ENCODE measurements at places on chromosomes 2 and 18. TPM values are rescaled to one million over a fixed set of nuclear protein-coding genes. Genes with fewer than 3 reads are reported as not detected.

RAD51AP2 gene
- not detected for total RNA-seq

SPDYA gene
- total RNA-seq, result 0.42 TPM

CD8A gene
- total RNA-seq, result 0.24 TPM

MC2R gene
- not detected for total RNA-seq

TBR1 gene
- not detected for total RNA-seq

PTPN4 gene
- 90.4 TPM for total RNA-seq

CAVIN2 gene
- not detected for total RNA-seq

RND3 gene
- total RNA-seq, result 55.3 TPM

SPATS2L gene
- 146 TPM for total RNA-seq

DSG4 gene
- total RNA-seq, result not detected

ERBB4 gene
- total RNA-seq, result 1.4 TPM

GPR39 gene
- 1.0 TPM for total RNA-seq

FER1L5 gene
- total RNA-seq, result 0.27 TPM

APOB gene
- 0.62 TPM for total RNA-seq

CHST9 gene
- 14.3 TPM for total RNA-seq

BOLL gene
- total RNA-seq, result 0.04 TPM

POTEJ gene
- not detected for total RNA-seq

SH3RF3 gene
- 1.2 TPM for total RNA-seq

KLHL14 gene
- total RNA-seq, result 1.9 TPM

REG1B gene
- total RNA-seq, result not detected

ANKRD30BL gene
- total RNA-seq, result 0.62 TPM

TXNDC2 gene
- total RNA-seq, result not detected

TMEM37 gene
- 8.8 TPM for total RNA-seq

SCN3A gene
- not detected for total RNA-seq

SERPINB12 gene
- total RNA-seq, result not detected

ANKRD36 gene
- 21.8 TPM for total RNA-seq

CCBE1 gene
- 2.1 TPM for total RNA-seq

IL1R2 gene
- total RNA-seq, result not detected

OLA1 gene
- 104 TPM for total RNA-seq

ALPG gene
- total RNA-seq, result 2.5 TPM

LOXL3 gene
- 12.2 TPM for total RNA-seq

RFTN2 gene
- 1.0 TPM for total RNA-seq

STARD6 gene
- total RNA-seq, result not detected

VWC2L gene
- not detected for total RNA-seq

ZSWIM2 gene
- total RNA-seq, result not detected

SMIM21 gene
- total RNA-seq, result not detected

CYS1 gene
- 0.04 TPM for total RNA-seq

GULP1 gene
- total RNA-seq, result 200 TPM

DYSF gene
- total RNA-seq, result 21.3 TPM

AFF3 gene
- 5.9 TPM for total RNA-seq

EHBP1 gene
- total RNA-seq, result 47.9 TPM

SH3BP4 gene
- 57.6 TPM for total RNA-seq

ANKRD30B gene
- not detected for total RNA-seq

RBM45 gene
- 9.9 TPM for total RNA-seq

Measured in GM23338 (cell line).